ENCODE measurements at places on chromosomes 3 and 15.

GRCh38 chr15:86016750-86017149 lies 62.9 kb upstream of the AGBL1 start:
- no peak for DNase-seq

- DNase-seq: no peak
Measured at GRCh38 chr3:31213869-31214486, 318.7 kb upstream of the STT3B start.

DNA sequence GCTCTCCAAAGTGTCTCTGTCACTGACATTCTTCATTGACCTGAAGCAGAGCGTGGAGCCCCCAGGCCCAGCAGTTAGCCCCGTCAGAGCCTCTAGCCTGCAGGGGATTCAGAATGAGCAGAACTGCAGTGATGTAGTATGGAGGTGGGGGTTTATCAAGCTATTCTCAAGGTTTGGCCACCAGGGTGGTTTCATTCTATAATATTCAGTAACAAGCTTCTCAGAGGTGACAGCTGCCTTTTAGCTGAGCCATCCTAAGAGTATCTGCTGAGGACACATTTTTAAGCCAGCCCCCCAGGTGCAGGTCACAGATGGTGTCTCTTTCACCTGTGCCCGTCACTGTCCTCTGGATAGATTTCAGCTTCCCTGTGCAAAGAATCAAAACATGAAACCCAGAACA lies 31.9 kb downstream of the CMTM7 start:
- no peak for DNase-seq

GRCh38 chr15:39792844-39793335 lies 10.2 kb upstream of the FSIP1 start:
- no peak for DNase-seq

DNA sequence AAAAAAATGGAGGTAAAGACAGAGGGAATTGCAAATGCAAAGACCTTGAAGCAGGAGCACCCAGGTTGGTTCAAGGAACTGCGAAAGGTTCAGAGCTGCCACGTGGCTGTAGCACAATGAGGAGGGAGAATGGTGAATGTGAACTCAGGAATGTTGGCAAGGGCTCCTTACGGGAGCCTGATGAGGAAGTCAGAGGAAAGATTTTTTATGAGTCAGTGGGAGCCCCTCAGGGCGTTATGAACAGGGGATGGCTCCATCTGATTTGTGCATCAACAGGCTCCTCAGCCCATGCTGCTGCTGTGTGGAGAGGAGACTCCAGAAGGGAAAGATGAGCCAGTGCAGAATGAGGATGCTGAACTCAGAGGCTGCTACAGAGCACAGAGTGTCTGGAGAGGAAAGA lies 194.4 kb downstream of the ARRDC4 start:
- DNase-seq: no peak

GRCh38 chr3:183437666-183438564 lies 9.5 kb upstream of the MCF2L2 start:
- DNase-seq: no peak

GRCh38 chr3:36166477-36166876 lies 213.8 kb upstream of the STAC start:
- no peak for DNase-seq

DNA sequence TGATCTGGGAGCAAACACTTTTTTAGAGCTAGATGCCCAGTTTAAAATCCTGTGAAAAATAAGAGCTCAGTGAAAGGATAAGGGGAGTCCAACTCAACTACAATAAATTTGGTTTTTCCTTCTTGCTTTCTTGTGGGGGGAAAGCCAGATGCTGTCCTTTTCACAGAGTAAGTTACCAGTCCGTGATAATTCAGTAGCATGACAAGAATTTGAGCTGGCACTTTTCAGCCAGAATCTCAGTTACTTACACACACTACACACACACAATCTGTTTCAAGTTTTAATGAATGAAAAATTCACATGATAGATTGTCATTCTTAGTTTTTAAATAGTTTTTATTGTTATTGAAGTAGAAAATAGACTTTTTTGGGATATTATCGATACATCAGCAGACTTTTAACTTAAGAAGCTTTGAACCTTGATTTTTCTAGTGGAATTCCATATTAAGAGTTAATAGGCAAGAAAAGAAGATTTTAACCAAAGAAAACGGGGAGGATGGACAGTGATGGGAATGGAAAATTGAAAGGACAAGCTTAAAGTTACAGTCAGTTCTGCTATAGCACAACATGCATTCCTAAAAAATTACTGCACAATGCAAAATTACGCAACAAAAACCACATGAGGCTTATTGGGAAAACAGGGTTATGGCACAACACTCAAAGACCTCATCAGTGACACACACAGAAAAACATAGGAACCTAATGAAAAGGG lies 47.0 kb downstream of the PSMD6 start:
- DNase-seq: no peak

DNA sequence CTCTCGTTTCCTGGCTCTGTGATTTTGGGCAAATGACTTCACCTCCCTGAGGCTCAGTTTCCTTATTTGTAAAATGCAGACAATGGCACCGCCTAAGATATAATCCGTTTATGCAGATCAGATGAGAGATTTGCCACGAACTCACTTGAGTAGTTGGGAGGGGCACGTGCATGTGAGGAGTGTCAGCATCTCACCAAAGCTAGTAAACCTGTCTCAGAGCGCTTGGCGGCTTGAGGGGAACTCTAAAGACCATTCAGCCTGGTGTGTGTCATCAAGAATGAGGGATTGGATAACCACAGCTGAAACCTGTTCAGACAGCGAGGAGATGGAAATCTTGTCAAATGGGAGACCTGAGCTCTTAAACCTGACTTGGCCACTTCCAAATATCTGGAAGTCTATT lies 48.7 kb downstream of the BDH1 start:
- no peak for DNase-seq

GRCh38 chr3:170962411-170962810 lies 54.0 kb upstream of the EIF5A2 start:
- no peak for DNase-seq

DNA sequence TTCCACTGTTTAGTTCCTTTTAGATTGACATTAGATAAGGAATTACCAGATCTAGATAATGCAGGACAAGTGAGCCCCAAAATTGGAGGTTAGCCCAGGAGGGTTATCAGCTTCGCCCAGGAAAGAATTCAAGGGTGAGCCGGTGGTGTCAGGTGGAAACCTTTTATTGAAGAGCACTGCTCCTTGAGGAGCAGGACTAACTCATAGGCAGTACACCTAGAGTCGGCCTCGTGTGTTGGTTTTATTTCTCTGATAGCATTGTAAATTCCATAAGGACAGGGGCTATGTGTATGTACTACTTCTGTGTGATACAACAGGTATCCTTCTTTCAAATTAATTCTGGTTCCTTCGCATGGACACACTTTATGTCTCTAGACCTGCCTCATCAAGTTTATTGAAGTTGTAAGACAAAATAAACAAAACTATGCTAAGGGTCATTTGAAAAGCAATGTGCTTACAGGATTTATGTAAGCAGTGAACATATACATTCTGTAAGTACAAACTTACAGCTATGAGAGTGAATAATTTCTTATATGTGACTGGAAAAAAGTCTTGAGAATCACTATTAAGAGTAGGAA lies 57.2 kb downstream of the SNX4 start:
- no peak for DNase-seq

GRCh38 chr3:10371167-10371566 lies 50.3 kb upstream of the SEC13 start:
- no peak for DNase-seq

- no peak for DNase-seq
Measured at GRCh38 chr3:116161575-116162525, 283.4 kb downstream of the LSAMP start.

DNA sequence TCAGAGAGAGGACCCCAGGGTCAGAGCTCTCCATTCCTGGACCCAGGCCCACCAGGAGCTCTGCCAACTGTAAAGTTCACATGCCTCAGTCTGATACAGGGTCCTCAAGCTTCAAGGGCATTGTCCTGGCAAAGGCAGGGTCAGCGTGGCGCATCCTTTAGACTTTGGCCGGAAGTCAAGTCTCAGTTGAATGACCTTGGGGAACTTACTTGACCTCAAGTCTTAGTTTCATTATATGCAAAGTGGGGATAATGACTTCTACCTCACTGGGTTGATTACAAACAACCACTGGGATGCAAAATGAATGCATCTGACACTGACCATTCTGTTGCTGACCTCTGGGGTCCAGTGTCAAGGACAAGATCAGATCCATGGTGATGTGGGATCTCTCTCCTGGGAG lies 70.6 kb upstream of the CTSH start:
- DNase-seq: no peak

- DNase-seq: no peak
Measured at GRCh38 chr3:61134532-61134931, 116.7 kb downstream of the FHIT start.

DNA sequence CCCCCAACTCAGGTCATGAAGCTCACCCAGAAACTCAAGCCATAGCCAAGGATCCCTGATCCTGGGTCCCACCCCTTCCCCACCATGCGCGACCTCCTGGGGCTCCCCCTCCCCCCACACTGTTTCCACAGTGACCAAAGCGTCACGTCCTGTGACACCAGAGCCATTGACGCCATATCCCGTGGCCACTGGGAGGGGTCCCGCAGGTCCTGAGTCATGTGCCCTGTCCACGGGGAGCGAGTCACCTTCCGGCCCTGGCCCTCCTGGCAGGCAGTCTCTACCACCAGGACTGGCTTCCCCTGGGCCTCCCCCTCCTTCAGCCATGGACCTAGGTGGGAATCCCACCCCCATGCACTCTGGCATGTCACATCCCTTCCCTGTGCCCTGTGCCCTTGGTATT lies 15.6 kb downstream of the SEMA3F start:
- no peak for DNase-seq

GRCh38 chr3:173221010-173221409 lies 80.0 kb upstream of the SPATA16 start:
- no peak for DNase-seq

DNA sequence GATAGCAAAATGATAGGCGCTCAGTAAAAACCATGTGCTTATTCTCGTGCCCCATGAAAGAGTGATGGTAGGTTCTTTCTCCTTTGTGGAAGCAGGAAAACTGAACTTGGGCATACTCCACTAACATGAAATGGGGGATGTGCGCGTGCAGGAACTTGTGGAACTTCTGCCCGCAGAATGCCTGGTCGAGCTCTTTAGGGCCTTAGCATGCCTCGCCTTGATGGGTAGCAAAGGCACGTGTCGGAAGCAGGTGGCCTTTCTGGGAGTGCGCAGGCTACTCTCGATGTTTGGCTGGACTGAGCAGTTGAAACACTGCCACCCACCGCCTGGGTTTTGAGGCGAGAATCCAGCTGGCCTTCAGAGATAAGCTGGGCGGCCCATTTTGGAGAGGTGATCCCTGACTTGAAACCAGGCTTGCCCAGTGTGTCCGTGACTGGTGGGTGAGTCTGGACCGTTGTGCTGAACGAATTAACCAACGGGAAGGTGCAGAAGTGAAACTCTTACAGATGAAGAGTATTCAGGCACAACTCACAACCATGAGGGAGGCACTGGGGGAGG lies 842 bp downstream of the PCCB start:
- peak; percentile 8 for DNase-seq

All from activated CD4-positive, alpha-beta T cell treated with anti-CD3 and anti-CD28 coated beads, Interleukin-2, amount 50 U/mL, for 4 hours (primary cell).